ENCODE measurements at places on chromosomes 1 and 21. TPM values are rescaled to one million over a fixed set of nuclear protein-coding genes. Genes with fewer than 3 reads are reported as not detected.

SLC2A5 gene
- 8.1 TPM for total RNA-seq

DNA sequence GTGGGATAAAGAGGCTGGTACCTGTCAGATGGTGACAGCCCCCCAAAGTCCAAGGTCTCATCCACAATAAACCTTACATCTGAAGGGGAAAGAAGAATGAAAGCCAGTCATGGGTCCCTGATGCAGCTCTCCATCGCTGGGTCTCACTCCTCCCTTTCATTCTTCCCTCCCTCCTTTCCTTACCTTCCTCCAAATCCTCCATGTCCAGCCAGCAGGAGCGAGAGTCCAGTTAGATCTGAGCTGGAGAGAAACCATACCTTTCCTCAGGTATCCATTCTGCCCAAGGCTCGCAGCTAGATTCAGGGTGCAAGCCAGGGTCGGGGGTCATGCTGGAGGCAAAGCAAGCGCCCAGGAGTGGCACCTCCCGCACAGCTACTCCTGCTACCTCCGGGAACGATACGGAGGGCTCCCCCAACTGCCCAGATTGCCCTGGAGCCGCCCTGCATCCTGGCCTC lies 421 bp downstream of the PSRC1 start:
- DNase-seq, result no peak
- H3K36me3 ChIP-seq, result no peaks in the 10 kb centered on the region
- H3K27me3 ChIP-seq, result no peaks in the 10 kb centered on the region
- H3K27ac ChIP-seq, result peak overlapping the region; percentile 78
- H3K4me1 ChIP-seq, result peaks cover 20% of the 10 kb centered on the region
- peak overlapping the region; percentile 58 for H3K4me3 ChIP-seq

DNA sequence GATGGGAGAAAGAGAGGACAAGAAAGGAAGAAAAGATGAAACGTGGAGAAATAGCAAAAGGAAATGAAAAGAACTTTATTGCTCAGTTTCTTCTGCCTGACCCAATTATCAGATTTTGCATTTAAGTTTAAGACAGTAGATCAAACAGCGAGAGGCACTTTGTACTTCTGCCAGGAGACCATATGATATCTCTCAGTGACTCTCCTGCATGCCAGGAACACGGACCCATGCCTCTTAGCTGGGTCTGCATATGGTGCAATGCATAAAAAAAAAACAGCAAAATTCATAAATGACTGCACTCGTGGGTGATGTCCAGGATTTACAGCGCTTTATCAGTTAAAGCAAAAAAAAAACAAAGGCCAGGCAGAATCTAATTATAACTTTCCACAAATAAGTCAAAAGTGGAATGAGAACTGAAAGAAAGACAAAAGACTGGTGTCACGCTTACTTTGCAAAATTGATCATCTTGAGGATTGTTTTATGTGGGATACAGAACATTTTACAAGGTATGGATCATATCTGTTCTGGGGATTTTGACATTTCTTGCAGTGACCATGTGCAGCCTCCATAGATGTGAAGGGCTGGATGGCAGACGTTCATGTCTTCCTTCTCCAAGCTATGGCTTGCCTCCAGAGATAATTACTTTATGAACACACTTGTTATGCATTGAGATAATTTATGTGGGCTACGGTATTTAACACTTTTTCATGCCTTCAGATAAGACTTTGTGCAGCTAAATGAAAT lies 79.5 kb downstream of the RUNX1 start:
- no peaks in the 10 kb centered on the region for H3K36me3 ChIP-seq
- H3K4me3 ChIP-seq, result no peak overlapping the region
- no peak for DNase-seq
- H3K27ac ChIP-seq, result no peak overlapping the region
- no peaks in the 10 kb centered on the region for H3K27me3 ChIP-seq
- H3K4me1 ChIP-seq, result peaks cover 5% of the 10 kb centered on the region

GRCh38 chr1:181482521-181483284 lies 614 bp upstream of the CACNA1E start:
- no peak for DNase-seq
- H3K4me1 ChIP-seq, result peaks cover 23% of the 10 kb centered on the region
- H3K27me3 ChIP-seq, result peaks cover 16% of the 10 kb centered on the region
- H3K27ac ChIP-seq, result no peak overlapping the region
- H3K36me3 ChIP-seq, result no peaks in the 10 kb centered on the region

CTH gene
- 4.2 TPM for total RNA-seq

GRCh38 chr1:57820356-57821095 lies 396.7 kb upstream of the DAB1 start:
- H3K36me3 ChIP-seq, result no peaks in the 10 kb centered on the region
- H3K27me3 ChIP-seq, result no peaks in the 10 kb centered on the region
- no peak overlapping the region for H3K4me3 ChIP-seq
- no peak overlapping the region for H3K27ac ChIP-seq
- DNase-seq, result no peak

AMPD2 gene
- total RNA-seq, result 38.5 TPM

GRCh38 chr1:65150583-65151263 lies 2.7 kb downstream of the AK4 start:
- no peak for DNase-seq
- H3K27me3 ChIP-seq, result no peaks in the 10 kb centered on the region
- peaks cover 13% of the 10 kb centered on the region for H3K4me1 ChIP-seq
- H3K4me3 ChIP-seq, result no peak overlapping the region
- H3K36me3 ChIP-seq, result no peaks in the 10 kb centered on the region

DNA sequence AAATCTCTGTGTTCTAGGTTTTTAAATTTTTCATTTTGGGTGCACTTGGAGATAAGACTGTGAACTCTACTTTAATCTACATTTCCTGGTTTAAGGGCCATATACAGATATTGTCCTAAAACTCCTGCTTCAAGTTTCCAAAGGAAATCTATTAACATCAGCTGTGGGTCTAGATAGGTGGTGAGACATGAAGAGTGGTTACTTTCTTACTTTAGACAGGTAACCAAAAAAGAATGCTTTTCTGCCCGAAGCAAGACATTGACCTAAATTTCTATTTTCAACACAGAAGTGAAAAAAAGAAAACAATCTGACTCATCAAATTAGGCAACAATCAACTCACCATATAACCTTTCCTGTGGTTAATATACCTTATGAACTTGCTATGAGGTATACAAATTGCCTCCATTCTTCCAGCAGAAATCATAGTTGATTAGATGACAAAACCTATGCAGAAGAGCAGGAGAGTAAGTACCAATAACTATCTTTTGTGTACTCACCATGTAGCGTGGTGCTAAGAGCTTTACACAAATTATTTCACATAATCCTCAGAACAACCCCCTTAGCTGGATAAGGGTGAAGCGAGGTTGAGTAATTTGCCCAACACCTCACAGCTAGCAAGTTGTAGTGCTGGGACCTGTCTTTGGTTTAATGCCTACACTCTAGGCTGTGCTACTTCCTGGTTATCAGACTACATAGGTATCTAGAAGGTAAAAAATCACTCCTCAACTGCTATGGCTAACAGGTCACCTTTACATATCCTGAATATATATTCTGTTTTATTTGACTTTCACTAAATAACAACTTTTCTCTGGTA lies 23.4 kb upstream of the PTPN14 start:
- no peak for DNase-seq
- H3K27me3 ChIP-seq, result no peaks in the 10 kb centered on the region
- H3K27ac ChIP-seq, result no peak overlapping the region
- H3K4me1 ChIP-seq, result peaks cover 8% of the 10 kb centered on the region

EFCAB7 gene
- total RNA-seq, result 6.9 TPM

GRCh38 chr1:162937716-162938395 lies 76.9 kb upstream of the CCDC190 start:
- no peak overlapping the region for H3K4me3 ChIP-seq
- no peaks in the 10 kb centered on the region for H3K36me3 ChIP-seq
- no peaks in the 10 kb centered on the region for H3K27me3 ChIP-seq
- peaks cover under 1% of the 10 kb centered on the region for H3K4me1 ChIP-seq
- no peak overlapping the region for H3K27ac ChIP-seq

GIPC2 gene
- 2.7 TPM for total RNA-seq

SLC44A5 gene
- total RNA-seq, result 1.2 TPM

- no peak overlapping the region for H3K4me3 ChIP-seq
- H3K27ac ChIP-seq, result no peak overlapping the region
- H3K27me3 ChIP-seq, result no peaks in the 10 kb centered on the region
- DNase-seq, result no peak
Measured at GRCh38 chr1:215360758-215361157, 206.3 kb upstream of the KCTD3 start.

ZNF695 gene
- total RNA-seq, result 0.49 TPM

C1orf87 gene
- total RNA-seq, result not detected

DNA sequence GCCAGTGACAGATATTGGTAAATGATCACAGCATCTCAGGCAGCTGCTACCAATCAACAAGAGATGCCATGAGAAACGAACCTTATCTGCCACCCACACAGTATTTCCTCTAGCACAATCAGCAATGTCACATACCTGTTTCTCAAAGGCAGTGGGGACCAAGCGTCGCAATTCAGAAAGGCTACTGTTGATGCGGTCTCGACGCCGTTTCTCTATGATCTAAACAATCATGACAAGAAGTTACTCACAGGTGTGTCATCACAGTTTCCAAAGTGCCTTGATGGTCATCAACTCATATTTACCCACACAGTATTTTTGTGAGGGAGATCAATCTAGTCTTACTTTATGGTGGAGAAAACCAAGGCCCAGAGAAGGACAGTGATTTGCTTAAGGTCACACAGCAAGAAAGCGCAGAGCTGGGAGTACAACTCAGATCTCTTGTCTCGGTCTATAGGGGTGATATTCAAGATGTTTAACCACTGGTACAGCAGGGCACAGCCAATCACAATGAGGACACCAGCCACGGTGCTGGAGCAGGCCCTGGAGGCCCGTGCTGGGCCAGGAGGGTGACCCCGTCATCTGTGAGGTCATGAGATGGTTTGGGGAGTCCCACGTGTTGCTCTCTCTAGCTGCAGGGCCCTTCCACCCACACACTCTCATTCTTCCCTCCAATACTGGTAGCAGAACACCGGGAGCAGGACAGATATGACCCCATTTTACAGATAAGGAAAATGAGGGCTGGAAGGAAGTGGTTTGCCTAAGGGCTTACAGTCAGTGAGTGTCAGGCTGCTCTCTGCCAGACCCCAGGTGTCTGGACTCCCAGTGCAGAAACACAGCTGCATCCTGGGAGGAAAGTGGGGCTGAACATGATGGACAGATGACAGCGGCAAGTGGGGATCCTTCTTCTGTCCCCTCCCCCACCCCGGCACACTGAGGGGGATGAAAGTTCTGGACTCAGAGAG lies 7.8 kb downstream of the HEYL start:
- H3K27me3 ChIP-seq, result no peaks in the 10 kb centered on the region
- peaks cover 22% of the 10 kb centered on the region for H3K4me1 ChIP-seq
- no peak overlapping the region for H3K27ac ChIP-seq
- no peaks in the 10 kb centered on the region for H3K36me3 ChIP-seq
- H3K4me3 ChIP-seq, result no peak overlapping the region
- no peak for DNase-seq

DNA sequence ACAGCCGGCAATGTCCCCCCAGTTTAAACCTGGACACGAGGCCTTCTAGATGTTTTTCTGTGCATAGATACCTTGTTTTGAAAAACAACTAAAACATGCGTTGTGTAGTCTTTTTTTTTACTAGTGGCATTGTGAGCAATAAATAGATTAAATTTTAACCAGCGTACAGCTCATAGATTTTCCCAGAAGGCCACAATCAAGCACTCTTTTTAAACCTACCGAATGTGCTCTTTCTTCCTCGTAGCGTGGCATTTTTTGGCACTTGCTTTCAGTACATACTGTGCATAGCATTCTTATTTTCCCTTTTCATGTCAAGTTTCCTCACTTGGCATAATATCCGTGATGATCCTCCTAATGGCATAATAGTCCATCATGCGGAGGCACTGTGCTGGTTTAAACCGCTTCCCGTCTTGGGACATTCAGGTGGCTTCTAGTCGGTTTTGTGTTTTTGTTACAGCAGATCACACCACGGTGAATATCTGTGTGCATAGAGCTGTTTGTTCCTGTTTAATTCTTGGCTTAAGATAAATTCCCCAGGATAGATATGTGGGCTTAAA lies 95.3 kb downstream of the PDE9A start:
- no peaks in the 10 kb centered on the region for H3K36me3 ChIP-seq
- no peaks in the 10 kb centered on the region for H3K4me1 ChIP-seq
- no peak for DNase-seq
- H3K27ac ChIP-seq, result no peak overlapping the region
- no peaks in the 10 kb centered on the region for H3K27me3 ChIP-seq

- H3K27me3 ChIP-seq, result no peaks in the 10 kb centered on the region
- H3K27ac ChIP-seq, result peak within 1 kb of the TSS; percentile 87
- H3K4me1 ChIP-seq, result peaks cover 7% of the 10 kb centered on the region
- no peaks in the 10 kb centered on the region for H3K36me3 ChIP-seq
- DNase-seq, result peak; percentile 96
Measured at GRCh38 chr1:53837924-53838653, at the start of gene NDC1. Gene NDC1 (minus strand): TSS chr1:53838296. CDS start chr1:53838261, 35 bp downstream.

DNA sequence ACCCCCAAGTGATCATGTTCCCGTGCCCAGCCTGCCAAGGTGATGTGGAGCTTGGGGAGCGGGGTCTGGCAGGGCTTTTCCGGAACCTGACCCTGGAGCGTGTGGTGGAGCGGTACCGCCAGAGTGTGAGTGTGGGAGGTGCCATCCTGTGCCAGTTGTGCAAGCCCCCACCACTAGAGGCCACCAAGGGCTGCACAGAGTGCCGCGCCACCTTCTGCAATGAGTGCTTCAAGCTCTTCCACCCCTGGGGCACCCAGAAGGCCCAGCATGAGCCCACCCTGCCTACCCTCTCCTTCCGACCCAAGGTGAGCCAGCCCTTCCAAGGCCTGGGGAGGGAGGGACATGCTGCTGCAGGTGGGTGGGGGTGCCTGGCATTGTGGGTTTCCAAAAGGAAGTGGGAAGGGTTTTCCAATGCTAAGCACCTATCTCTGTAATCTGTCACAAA lies 2.3 kb downstream of the TRIM46 start:
- H3K27ac ChIP-seq, result no peak overlapping the region
- H3K4me1 ChIP-seq, result peaks cover 38% of the 10 kb centered on the region
- no peaks in the 10 kb centered on the region for H3K36me3 ChIP-seq
- peak; percentile 84 for DNase-seq

GRCh38 chr21:34166468-34166867 lies 93.1 kb downstream of the MRPS6 start:
- H3K4me3 ChIP-seq, result no peak overlapping the region
- no peak for DNase-seq
- H3K27ac ChIP-seq, result no peak overlapping the region
- no peaks in the 10 kb centered on the region for H3K27me3 ChIP-seq
- H3K36me3 ChIP-seq, result peaks cover 15% of the 10 kb centered on the region

- no peak for DNase-seq
- H3K36me3 ChIP-seq, result no peaks in the 10 kb centered on the region
- no peaks in the 10 kb centered on the region for H3K27me3 ChIP-seq
- H3K4me1 ChIP-seq, result no peaks in the 10 kb centered on the region
- H3K27ac ChIP-seq, result no peak overlapping the region
- no peak overlapping the region for H3K4me3 ChIP-seq
Measured at GRCh38 chr1:247825362-247825761, 1.4 kb upstream of the OR14A16 start.

DNA sequence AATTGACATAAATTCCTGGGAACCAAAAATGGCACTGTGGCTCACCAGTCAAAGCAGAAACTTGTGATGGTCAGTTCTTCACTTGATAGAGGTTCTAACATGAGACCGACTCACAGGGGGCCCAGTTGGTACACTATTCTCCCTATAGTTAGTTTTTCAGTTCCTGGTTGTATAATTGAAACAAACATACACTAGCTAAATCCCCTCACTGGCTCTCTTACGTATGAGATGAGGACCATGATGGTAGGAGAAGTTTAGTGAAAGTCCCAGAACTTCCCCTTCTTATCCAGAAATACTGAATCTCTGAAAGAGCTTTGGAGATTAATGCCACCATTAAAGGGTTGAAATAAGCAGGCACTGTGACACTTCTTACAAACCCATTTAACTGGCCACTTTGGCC lies 2.8 kb upstream of the S100B start:
- H3K27ac ChIP-seq, result no peak overlapping the region
- no peaks in the 10 kb centered on the region for H3K27me3 ChIP-seq
- DNase-seq, result no peak
- H3K36me3 ChIP-seq, result no peaks in the 10 kb centered on the region
- no peak overlapping the region for H3K4me3 ChIP-seq

All from vagina (tissue), 2 donors.